ENCODE measurements at places on chromosomes 2 and 18.
A peak's percentile ranks its signal among the peaks of the same experiment; 100 is the strongest.

GRCh38 chr2:23651187-23652080 lies 266.5 kb downstream of the KLHL29 start:
- no peak for DNase-seq

DNA sequence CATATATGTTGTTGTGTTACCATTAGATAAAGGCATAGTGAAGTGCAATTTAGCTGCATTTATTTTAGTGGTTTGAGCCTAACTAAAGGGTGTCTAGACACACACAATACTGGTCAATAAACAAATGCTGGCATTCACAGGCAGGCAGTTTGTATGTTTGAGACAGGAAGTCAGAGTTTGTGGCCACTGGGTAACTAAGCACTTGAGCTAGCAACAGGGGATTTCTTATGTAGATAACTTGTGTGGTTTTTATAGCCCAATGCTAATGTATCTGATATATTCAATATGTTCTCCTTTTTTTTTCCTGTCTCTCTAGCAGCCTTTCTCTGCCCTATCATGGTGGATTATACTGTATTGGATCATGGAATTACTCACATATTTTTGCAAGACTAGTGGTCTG lies 38.1 kb downstream of the LRRTM4 start:
- no peak for DNase-seq

GRCh38 chr2:106858810-106859209 lies 27.2 kb downstream of the ST6GAL2 start:
- DNase-seq: no peak

- DNase-seq: no peak
Observed at GRCh38 chr2:212193056-212193455, 345.5 kb downstream of the ERBB4 start.

DNA sequence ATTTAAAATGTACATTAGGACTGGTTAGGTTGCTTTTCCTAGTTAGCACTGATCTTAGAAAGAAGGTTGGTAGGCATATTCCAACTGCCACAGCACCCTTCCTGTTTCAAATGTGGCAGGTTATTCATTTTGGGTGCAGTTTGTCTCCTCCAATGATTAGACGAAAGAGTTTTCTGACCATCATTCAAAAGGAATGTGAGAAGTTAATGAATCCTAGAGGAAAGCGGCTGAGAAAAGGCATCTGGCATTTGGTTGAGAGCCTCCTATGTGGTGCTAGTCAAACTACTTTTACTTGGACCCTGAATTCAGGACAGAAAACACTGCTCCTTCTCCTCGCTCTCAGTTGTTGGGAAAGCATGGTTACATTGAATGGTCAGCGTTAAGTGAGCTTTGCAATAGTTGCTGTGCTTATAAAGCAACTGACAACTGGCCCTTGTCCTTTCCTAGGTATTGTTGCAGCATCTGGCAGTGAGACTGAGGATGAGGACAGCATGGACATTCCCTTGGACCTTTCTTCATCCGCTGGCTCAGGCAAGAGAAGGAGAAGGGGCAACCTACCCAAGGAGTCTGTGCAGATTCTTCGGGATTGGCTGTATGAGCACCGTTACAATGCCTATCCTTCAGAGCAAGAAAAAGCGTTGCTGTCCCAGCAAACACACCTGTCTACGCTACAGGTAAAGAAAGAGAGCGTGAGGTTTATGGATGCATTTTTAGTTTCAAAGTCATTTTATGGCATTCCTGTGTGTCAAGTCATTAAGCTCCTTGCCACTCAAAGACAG lies 6.1 kb downstream of the TGIF1 start:
- DNase-seq: no peak

DNA sequence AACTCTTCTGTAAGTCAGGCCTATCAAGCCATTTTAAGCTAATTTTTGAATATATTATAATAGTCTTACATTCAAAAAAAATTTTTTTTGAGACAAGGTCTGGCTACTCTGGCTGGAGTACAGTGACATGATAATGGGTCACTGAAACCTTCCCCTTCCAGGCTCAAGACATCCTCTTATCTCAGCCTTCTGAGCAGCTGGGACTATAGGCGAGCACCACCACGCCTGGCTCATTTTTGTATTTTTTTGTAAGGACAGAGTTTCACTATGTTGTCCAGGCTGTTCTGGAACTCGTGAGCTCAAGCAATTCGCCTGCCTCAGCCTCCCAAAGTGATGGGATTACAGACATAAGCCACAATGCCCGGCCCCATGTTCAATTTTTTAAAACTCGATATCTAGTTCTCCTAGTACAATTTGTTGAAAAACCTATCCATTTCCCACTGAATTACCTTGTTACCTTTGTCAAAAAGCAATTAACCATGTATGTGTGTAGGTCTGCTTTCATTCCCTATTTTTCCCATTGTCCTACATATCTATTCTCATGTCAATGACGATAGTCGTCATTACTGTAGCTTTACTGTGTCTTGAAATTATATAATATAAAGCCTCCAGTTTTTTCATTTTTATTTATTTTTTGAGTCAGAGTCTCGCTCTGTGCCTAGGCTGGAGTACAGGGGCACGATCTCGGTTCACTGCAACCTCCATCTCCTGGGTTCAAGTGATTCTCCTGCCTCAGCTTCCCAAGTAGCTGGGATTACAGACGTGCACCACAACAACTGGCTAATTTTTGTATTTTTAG lies 44.8 kb downstream of the YES1 start:
- no peak for DNase-seq

DNA sequence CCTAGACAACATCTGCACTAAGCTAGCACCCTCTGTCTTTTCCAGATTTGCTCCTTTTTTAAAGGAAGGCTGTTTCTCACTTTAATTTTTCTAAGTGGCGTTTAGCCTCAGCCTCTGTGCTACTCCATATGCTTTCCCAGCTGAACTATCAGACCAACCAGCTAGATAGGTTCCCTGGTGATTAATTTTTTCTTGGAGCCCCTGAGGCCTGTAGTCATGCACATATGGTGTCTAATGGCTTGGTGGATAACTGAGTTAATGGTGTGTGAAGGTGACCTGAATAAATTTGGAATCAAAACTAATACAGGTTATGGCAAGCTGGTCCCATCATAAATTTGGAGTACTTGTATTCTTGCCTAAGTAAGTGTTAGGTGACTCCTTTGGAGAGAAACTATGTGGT lies 135.5 kb downstream of the MGAT5 start:
- DNase-seq: no peak

- no peak for DNase-seq
Observed at GRCh38 chr2:68936427-68936826, 16.3 kb downstream of the GKN2 start.

DNA sequence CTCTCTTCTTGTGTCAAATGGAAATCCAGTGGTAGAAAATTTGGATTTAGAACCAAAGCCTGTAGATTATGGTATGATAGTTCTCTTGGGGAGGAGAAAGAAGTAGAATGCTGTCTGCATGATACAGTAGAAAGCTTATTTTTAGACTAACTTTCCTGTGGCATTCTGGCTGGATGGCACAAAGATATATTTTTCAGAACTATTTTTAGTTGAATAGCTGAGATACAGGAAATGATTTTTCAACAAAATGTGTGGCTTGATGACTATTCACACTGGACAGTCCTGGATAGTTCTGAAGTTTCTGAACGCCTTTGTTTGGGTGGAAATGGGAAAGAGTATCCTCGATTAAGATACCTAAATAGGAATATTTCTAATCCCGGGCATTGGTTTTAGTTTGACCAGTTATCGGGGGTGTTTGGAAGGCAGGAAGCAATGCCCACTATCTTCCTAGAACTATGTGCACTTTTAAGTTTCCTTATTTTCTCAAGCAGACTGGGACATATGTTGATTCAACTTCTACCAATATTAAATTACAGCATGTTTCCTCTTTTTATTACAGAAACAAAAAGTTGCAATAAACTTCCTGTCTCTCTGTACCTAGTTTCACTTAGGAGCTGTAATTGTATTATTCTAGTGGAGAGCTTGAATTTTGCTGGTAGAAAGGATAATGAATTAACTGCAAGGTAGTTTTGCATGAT lies 32.1 kb downstream of the GDF7 start:
- no peak for DNase-seq

- DNase-seq: no peak
Observed at GRCh38 chr2:126966601-126967000, 67.9 kb downstream of the TEX51 start.

GRCh38 chr2:40540026-40540425 lies 88.1 kb upstream of the SLC8A1 start:
- DNase-seq: no peak

- no peak for DNase-seq
Observed at GRCh38 chr2:52594026-52594425, 1173.6 kb upstream of the CHAC2 start.

- DNase-seq: peak; percentile 70
Observed at GRCh38 chr2:27071990-27072830, 756 bp upstream of the OST4 start.

- DNase-seq: peak; percentile 22
Observed at GRCh38 chr2:127220102-127220767, at the start of gene CYP27C1. CYP27C1 (minus strand) TSS chr2:127220299; CDS start chr2:127220270, 29 bp downstream.

- DNase-seq: no peak
Observed at GRCh38 chr2:233462826-233463470, 103.6 kb downstream of the USP40 start.

DNA sequence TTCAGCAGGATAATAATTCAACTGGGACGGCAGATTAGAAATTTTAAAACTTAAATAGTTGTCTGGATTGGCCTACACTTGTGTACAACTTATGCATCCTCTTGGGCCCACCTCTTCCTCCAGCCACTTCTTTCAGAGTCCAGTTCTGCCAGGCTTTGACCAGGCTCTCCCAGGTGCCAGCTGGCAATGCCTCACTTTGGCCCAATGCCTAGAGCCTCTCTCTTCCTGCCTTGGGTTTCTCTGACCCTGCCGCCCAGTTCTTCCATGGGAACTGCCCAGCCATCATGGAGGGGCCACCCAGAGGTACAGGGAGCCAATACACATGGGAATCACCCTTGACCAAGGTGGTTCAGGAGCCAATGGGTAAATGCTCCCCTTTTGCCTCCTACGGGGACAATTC lies 135.5 kb downstream of the IRS1 start:
- DNase-seq: no peak

GRCh38 chr2:8551622-8552074 lies 130.2 kb upstream of the ID2 start:
- peak; percentile 55 for DNase-seq

DNA sequence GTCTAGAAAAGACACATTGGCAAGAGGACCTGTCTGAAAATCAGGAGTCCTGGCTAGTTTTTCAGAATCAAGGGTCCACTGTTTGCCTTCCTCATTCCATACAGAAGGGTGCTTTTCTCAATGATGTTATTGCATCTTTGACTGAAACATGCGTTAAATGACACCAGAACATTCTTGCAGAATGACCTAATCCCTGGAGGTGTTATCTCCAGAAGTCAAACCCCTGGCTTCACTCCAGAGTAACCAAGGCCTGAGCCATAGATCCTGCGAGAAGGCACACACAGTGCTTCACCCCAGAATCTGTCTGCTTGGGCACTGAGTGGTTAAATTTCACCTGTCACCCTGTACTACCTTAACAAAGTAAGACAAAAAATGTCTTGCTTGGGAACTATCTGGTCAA lies 1055.2 kb upstream of the FANCL start:
- no peak for DNase-seq

- DNase-seq: no peak
Observed at GRCh38 chr2:32882816-32883810, 63.6 kb upstream of the LTBP1 start.

DNA sequence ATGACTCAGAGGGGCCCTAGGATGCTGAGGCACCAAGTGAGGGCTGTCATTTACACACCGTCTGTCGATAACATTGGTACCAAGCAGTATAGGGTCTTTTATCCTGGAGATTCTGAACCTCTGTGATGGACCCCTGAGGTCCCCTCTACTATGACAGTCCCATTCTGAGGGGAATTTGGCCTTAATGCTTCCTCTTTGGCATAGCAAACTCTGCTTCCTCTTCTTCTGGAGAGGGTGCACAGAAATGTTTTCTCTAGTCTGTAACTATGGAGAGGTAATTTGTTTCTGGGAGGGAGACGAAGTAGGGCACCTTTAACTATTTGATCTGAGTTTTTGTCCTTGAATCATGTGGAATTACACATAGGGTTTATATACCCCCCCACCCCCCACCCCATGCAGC lies 44.8 kb downstream of the INPP4A start:
- DNase-seq: no peak

DNA sequence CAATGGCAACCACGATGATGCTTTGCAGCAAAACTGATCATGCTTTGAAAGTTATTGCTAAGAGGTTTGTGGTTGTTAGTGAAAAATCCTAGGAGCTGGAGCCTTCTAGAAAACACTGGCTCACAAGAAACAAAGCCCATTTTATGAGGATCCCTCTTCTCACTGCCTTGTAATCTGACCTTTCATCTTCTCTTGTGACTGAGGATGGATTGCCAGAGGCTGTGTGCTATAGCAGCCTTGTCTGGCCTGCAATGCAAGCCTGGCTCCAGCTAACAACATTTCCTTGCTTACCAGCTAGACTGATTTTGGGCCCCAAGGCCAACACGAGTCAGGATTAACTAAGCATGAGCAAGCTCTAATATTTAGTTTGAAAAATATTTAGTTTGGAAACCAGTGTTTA lies 13.1 kb downstream of the PIEZO2 start:
- no peak for DNase-seq

GRCh38 chr2:168624028-168624427 lies 168.0 kb downstream of the CERS6 start:
- no peak for DNase-seq

GRCh38 chr2:100031604-100032003 lies 110.8 kb downstream of the AFF3 start:
- DNase-seq: no peak

- no peak for DNase-seq
Observed at GRCh38 chr2:38394903-38395341, 17.8 kb upstream of the ATL2 start.

GRCh38 chr2:216339456-216340279 lies 32.6 kb downstream of the MARCHF4 start:
- DNase-seq: no peak

- DNase-seq: no peak
Observed at GRCh38 chr18:37604032-37604431, 38.4 kb upstream of the CELF4 start.

DNA sequence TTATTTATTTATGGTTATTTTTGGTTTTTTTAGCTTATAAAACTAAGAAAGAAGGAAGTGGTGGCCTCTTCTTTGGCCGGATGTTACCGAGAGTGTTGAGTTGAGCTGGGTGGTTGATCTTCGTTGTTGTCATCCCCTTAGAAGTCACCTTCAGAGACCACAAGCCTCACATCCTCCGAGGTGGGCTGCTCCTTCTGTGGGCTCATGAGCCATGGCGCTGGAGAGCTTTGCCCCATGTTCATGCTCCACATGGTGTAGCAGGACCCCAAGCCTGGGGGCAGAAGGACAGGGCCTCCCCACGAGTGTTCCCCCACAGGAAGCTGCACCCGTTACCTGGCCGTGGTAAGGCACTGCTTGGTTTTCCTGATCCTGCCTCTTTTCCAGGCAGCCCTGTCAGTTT lies 23.4 kb downstream of the SNTG2 start:
- peak; percentile 54 for DNase-seq

DNA sequence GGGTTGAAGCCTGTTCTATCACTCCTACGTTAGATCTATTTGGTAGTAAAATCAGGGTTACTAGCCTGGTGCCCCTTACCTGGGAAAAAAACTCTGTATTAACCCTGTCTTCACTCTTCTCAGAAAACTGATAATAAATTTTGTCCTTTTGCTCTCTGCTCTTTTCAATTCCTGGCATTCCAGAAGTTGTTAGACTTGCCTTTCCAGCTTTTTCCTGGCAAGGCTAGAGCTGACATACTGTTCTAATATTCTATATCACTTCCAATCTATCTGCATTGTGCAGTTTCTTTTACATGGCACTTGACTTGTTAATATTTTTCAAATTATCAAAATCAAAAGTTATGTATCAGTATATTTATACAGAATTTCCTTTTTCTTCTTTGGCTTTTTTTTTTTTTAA lies 162.2 kb downstream of the FIGN start:
- DNase-seq: no peak

GRCh38 chr18:32550963-32551362 lies 80.3 kb upstream of the GAREM1 start:
- no peak for DNase-seq

Measured in stimulated activated naive CD8-positive, alpha-beta T cell treated with anti-CD3 and anti-CD28 coated beads, Interleukin-15, Interleukin-2, amounts not matched to agents 100 U/mL and 50 U/mL, for 24 hours (primary cell).